ENCODE measurements at places on chromosomes 5 and 9.

- no peak overlapping the region for H3K27ac ChIP-seq
- H3K27me3 ChIP-seq = no peaks in the 10 kb centered on the region
- no peak overlapping the region for H3K4me3 ChIP-seq
- no peaks in the 10 kb centered on the region for H3K4me1 ChIP-seq
These were observed 322.3 kb upstream of the EDIL3 start for GRCh38 chr5:84706678-84707641.

DNA sequence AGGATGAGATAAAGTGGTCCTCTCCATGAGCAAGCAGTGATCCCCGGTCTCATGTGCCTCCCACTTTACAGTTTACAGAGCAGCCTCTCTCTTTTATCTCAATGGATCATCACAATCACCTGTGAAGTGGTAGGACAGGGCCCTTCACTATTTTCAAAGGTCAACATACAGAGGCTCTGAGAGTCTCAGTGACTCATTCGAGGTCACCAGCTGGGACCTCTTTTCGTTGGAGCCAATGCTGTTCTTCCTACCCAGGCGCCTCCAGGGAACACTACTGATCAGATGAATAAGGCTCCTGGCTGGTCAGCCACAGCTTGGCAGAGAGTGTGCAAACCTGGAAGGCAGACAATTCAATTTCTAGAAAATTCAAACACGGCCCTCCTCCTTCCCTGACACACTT lies 16.6 kb downstream of the GGTA1 start:
- no peaks in the 10 kb centered on the region for H3K27me3 ChIP-seq
- DNase-seq = no peak
- H3K4me1 ChIP-seq = peaks cover 14% of the 10 kb centered on the region
- no peak overlapping the region for H3K27ac ChIP-seq
- H3K36me3 ChIP-seq = no peaks in the 10 kb centered on the region

DNA sequence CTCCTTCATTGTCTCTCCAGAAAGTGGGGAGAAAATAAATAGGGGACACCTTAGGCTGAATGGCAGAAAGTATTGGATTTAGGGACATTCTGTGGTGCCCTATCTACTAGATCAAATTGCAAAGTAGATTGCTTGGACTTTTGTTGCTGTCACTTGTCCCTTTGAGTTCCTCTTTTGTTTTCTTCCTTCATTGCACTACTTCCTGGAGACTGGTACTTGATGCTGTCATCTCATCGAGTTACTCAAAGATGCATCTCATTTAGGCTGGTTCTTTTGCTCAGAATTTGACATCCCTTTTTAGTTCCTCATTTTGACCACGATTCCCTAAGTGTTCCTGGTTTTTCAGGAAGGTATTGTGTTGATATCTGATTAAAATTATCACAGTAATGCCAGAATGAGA lies 137.6 kb downstream of the ADGRV1 start:
- no peaks in the 10 kb centered on the region for H3K36me3 ChIP-seq
- H3K27me3 ChIP-seq = no peaks in the 10 kb centered on the region
- no peak for DNase-seq
- H3K4me1 ChIP-seq = no peaks in the 10 kb centered on the region
- H3K27ac ChIP-seq = no peak overlapping the region

GRCh38 chr5:175025077-175025476 lies 300.7 kb downstream of the MSX2 start:
- H3K27me3 ChIP-seq = no peaks in the 10 kb centered on the region
- no peak overlapping the region for H3K27ac ChIP-seq
- DNase-seq = no peak
- H3K36me3 ChIP-seq = no peaks in the 10 kb centered on the region
- H3K4me1 ChIP-seq = peaks cover 8% of the 10 kb centered on the region
- no peak overlapping the region for H3K4me3 ChIP-seq

GRCh38 chr9:120905315-120906164 lies 21.1 kb downstream of the TRAF1 start:
- no peaks in the 10 kb centered on the region for H3K27me3 ChIP-seq
- H3K4me1 ChIP-seq = peaks cover 11% of the 10 kb centered on the region
- no peaks in the 10 kb centered on the region for H3K36me3 ChIP-seq
- no peak for DNase-seq
- no peak overlapping the region for H3K27ac ChIP-seq
- no peak overlapping the region for H3K4me3 ChIP-seq

- no peaks in the 10 kb centered on the region for H3K27me3 ChIP-seq
- peaks cover 2% of the 10 kb centered on the region for H3K4me1 ChIP-seq
- no peak overlapping the region for H3K4me3 ChIP-seq
- no peak overlapping the region for H3K27ac ChIP-seq
- no peak for DNase-seq
These were observed 40.8 kb upstream of the HMHB1 start for GRCh38 chr5:143771189-143771588.

DNA sequence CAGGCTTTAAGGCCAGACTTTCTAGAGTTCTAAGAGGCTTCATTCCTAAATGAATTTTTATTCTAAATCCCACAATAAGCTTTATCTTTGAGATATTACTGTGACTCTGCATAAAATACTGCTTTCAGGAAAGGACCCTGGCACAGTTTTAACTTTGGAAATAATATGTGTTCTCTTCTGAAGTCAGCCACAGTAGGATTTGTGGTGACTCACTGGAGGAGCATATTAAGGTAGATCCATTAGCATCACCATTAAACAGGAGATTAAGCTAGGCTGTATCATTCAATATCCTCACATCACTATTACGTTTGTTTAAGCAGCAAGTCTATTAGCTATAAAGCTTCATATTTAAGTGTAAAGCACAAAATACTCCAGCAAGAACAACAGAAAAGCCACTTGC lies 186.1 kb upstream of the IZUMO3 start:
- no peak overlapping the region for H3K4me3 ChIP-seq
- H3K36me3 ChIP-seq = no peaks in the 10 kb centered on the region
- H3K4me1 ChIP-seq = no peaks in the 10 kb centered on the region
- H3K27me3 ChIP-seq = no peaks in the 10 kb centered on the region
- no peak overlapping the region for H3K27ac ChIP-seq

GRCh38 chr9:124771021-124771866 lies at the start of gene NR6A1:
TSS of gene NR6A1 (minus strand) at chr9:124771311.
- peak within 1 kb of the TSS; percentile 73 for H3K4me3 ChIP-seq
- peak within 1 kb of the TSS; percentile 90 for H3K27ac ChIP-seq
- peak; percentile 95 for DNase-seq
- peaks cover 44% of the 10 kb centered on the region for H3K4me1 ChIP-seq
- H3K27me3 ChIP-seq = no peaks in the 10 kb centered on the region

DNA sequence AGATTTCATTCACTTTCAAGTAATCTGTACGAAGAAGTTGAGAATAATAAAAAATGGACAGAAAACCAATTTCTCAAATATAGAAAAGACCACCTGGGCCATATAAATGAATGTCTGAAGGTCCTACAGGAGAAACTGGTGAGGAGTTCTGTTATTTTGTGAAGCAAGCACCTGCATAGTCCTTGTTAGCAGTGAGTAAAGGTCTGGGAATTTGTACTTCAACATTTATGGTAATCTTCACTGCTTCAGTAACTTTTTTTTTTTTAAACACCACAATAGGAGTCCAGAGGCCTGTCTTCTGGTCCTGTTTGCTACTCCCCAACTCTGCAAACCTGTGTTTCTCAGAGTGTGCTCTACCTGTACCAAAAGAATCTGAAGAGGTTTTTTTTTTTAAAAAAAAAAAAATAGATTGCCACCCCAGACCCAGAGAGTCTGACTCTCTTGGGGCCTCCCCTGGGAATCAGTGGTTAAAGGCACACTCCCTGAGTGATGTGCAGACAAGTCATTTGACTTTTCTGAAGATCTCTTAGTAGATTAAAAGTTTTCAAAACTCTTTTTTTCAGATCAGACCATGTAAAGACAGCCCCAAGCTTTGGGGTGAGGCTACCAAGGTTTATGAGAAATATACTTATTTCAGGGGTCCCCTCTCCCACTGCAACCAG lies 55.5 kb downstream of the FAM81B start:
- no peaks in the 10 kb centered on the region for H3K27me3 ChIP-seq
- H3K4me1 ChIP-seq = peaks cover 7% of the 10 kb centered on the region
- H3K36me3 ChIP-seq = no peaks in the 10 kb centered on the region
- DNase-seq = no peak
- no peak overlapping the region for H3K27ac ChIP-seq
- H3K4me3 ChIP-seq = no peak overlapping the region

DNA sequence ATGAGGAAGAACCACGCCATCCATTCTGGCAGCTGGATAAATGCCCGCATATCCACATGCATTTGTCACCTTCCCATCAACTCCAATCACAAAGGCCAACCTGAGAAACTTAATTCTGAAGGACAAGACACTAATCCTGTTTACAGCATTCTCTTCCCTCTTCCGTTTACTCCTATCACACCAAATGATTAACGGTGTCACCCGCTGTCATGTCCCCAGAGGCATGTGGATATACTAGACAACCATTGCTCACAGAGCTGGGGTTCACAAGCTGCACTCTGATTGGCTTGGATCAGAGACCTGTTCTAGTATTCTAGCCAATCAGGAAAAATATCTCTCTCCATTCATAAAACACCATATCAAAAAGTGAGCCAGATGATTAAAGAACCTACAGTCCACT lies 3.6 kb downstream of the MACROH2A1 start:
- no peak for DNase-seq
- H3K4me1 ChIP-seq = peaks cover 12% of the 10 kb centered on the region
- peaks cover 2% of the 10 kb centered on the region for H3K36me3 ChIP-seq
- H3K27me3 ChIP-seq = no peaks in the 10 kb centered on the region
- H3K27ac ChIP-seq = no peak overlapping the region

DNA sequence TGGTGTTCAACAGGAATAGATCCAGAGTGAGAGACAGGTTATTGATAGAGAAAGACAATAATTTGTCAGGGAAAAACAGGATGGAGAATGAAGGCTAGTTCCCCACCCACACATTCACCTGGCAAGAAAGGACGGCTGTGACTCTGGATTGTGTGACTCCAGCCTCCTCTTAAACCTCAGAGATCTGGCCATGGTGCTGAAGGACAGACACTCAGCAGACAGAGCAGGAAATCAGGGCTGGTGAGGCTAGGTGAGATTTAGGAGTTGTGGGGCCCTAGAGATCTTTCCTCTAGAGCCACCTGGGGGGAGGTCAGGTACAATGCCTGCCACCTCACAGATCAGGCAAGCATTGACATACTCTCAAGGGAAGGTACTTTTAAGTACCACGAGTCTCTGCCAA lies 15.2 kb downstream of the OR1B1 start:
- H3K27ac ChIP-seq = no peak overlapping the region
- H3K27me3 ChIP-seq = 0 out of 2 replicates have a peak, but pooled peaks cover 7% of the 10 kb centered on the region
- DNase-seq = no peak
- H3K4me3 ChIP-seq = no peak overlapping the region

- peaks cover 33% of the 10 kb centered on the region for H3K27me3 ChIP-seq
- no peak overlapping the region for H3K4me3 ChIP-seq
- no peak overlapping the region for H3K27ac ChIP-seq
- DNase-seq = no peak
- no peaks in the 10 kb centered on the region for H3K4me1 ChIP-seq
These were observed 146.6 kb downstream of the SLC24A2 start for GRCh38 chr9:19642256-19642655.

GRCh38 chr9:124800306-124801259 lies 23.6 kb downstream of the OLFML2A start:
- H3K4me1 ChIP-seq = peaks cover 9% of the 10 kb centered on the region
- no peak overlapping the region for H3K27ac ChIP-seq
- no peaks in the 10 kb centered on the region for H3K36me3 ChIP-seq
- no peak for DNase-seq
- no peaks in the 10 kb centered on the region for H3K27me3 ChIP-seq

GRCh38 chr5:105924366-105924765 lies 1746.4 kb downstream of the EFNA5 start:
- H3K27me3 ChIP-seq = no peaks in the 10 kb centered on the region
- DNase-seq = no peak
- no peaks in the 10 kb centered on the region for H3K36me3 ChIP-seq
- H3K4me1 ChIP-seq = no peaks in the 10 kb centered on the region

DNA sequence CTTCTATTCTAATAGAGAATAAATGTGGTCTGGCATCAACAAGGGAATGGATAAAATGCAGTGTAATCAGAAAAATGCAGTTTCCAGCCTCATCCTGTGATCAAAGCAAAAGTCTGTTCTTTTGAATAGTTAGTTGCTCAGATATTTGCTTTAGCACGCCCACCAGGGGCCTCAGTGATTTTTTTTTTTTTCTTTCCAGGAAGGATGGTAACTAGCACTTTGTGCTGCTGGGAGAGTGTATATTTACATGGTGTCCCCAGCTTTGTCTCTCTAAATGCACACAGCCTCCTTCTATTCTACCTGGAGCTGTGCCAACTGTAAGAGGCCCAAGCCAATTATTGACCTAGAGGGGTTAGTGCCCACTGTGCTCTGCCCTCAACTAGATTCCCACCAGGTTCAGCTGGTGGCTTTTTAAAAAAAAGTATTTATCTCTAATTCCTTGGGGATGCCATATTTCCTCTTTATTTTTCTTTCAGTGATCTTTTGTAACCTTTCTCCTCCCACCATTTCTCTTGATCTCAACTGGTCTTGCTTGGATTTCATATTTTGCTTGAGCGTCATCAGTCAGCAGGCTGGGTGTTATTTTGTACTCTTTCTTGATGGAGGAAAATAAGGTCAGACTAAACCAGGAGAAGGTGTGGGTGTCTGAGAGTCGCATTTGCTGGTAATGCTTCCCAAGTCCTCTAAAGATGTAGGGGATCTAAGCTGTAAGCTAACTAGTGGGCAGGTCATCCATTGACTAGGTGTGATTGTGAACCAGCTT lies 193.0 kb upstream of the C9orf72 start:
- no peak for DNase-seq
- no peak overlapping the region for H3K27ac ChIP-seq
- H3K36me3 ChIP-seq = no peaks in the 10 kb centered on the region
- no peaks in the 10 kb centered on the region for H3K4me1 ChIP-seq

DNA sequence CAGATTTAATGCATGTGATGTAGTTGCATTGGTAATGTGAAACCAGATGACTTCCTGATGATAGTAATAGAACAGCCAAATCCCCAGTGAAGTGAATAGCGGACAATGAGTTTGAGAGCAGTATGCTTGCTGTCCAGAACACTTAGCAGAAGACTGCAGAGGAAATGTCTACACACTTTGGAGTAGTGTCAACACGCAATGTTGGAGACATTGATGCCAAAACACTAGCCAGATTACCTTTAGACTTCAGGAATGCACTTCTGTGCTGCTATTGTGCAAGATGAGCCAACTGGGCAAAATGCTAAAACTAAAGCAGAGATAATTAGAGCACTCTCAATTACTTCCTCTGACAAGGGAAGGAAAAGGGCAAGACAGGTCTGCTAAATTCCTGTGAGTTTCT lies 176.7 kb downstream of the PRDM9 start:
- H3K4me1 ChIP-seq = no peaks in the 10 kb centered on the region
- H3K27ac ChIP-seq = no peak overlapping the region
- H3K36me3 ChIP-seq = no peaks in the 10 kb centered on the region
- H3K27me3 ChIP-seq = no peaks in the 10 kb centered on the region
- no peak for DNase-seq

DNA sequence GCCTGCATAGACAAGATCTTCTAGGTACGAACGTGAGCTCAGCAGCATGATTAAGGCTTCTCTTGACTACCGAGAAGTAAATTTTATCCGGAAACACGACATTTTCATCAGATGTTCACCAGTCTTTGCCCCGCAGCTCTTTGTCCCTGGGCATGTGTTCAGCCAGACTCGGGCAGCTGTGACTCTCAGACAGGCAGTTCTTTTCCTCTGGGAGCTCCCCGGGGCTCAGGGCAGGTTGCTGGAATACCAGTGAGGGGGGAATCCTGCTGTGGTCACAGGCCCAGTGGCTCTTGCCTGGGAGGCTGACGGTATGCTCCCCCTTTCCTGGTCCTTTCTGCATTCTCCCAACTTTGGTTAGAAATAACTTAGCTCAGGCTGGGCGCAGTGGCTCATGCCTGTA lies 186.1 kb downstream of the GNA14 start:
- H3K27me3 ChIP-seq = no peaks in the 10 kb centered on the region
- DNase-seq = no peak
- no peaks in the 10 kb centered on the region for H3K36me3 ChIP-seq
- no peaks in the 10 kb centered on the region for H3K4me1 ChIP-seq

Measured in HCT116 (cell line).